Activated T-helper 9 cell treated with anti-CD3 and anti-CD28 coated beads, Interleukin-2, amount 50 U/mL, for 16 hours (primary cell): ENCODE measurements at places on chromosomes 12 and 14.

DNA sequence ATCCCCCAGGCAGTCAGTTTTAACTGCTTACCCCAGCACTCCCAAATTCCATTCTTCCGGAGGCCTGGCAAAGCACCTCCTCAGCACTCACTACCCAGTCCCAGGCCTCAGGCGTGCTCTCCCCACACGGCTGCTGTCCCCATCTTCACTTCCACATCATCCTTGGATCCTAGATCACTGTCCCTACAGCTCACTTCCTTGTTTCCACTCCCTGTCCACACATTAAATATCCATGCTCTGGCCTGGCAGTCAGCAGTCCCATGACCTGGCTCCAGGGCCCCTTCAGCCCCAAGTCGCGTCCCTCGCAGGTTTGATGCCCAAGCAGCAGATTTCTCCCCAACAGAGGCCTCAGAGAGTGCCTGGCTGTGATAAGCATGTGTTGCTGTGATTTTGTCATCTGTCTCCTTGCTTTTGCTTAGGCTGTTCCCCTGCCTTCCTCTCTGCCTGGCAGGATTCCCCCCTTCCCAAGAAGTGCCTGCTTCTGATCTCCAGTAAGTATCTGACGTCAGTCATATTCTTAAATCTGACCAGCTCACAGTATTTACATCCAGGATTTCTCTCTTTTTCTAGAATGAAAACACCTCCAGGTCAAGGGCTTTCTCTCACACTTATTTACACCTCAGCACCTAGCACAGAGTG lies 241.7 kb downstream of the ZFP36L1 start:
- no peak for DNase-seq

- DNase-seq = no peak
Measured at GRCh38 chr12:26642361-26642760, 190.6 kb downstream of the ITPR2 start.

- DNase-seq = no peak
Measured at GRCh38 chr12:54356951-54357356, 7.3 kb downstream of the GPR84 start.

GRCh38 chr12:98587084-98587483 lies 6.4 kb upstream of the SLC25A3 start:
- no peak for DNase-seq

DNA sequence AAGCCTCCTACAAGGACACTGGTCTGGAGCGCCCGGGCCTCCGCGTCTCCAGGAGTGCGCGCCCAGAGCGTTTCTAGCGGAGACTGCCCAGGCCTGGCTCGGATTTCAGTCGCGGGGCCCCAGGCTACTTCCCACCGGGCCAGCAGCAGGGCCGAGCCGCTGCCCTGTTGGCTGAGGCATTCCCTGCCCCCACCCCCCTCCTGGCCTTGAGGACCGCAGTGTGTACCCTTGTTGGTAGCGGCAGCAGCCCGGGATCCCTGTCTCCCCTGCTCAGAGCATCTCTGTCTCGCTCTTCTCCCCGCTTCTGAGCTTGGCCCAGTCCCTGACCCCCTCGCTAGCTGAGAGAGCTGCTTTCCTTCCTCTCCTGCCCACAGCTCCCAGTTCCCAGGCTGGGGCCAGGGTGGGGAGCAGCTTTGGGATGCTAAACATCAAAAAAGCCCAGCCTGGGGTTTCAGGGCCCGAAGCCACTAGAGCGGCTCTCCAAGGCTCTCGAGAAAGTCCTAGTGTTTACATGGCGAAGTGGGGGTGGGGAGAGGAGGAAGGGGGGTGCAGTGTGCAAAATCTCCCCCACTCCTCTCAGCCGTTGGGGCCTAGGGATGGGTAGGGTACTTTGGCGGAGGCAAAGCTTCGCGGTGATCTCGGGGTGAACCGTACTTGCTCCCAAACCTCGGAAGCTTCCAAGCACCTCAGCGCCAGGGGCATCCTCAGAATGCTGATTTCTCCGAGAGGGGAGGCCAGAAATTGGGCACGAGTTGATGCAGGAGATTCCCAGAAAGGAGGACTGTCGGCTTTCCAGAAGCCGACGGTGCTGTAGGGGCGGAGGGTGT lies 6.4 kb downstream of the NKX2-1 start:
- DNase-seq = no peak

DNA sequence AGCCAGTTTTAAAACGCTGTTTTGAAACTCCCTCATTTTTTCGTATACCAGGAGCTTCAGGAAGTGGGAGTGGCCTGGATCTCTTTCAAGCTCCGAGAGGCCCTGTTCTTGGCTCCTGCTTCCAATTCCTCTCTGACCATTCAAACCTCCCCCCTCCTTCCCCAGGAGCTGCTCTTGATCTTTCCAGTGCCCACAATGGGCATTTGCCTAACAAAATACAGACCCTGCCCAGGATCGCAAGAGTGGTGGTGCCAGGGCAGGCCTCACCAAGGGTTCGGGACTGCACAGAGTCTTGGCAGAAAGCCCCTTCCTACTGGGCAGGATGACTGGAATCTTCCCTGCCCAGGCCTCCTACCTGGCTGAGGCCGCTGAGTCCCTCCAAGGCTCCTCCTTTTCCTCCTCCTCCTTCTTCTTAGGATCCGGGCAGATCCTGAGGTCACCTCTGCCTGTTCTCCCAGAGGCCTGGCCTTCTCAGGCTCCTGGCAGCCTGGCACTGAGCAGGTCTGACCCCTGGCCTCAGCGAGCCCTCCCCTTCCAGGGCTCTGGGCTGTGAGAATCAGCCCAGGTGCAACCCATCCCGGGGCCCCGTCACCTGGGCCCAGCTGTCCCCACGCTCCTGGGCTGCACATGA lies 46.9 kb upstream of the NOS1 start:
- no peak for DNase-seq

DNA sequence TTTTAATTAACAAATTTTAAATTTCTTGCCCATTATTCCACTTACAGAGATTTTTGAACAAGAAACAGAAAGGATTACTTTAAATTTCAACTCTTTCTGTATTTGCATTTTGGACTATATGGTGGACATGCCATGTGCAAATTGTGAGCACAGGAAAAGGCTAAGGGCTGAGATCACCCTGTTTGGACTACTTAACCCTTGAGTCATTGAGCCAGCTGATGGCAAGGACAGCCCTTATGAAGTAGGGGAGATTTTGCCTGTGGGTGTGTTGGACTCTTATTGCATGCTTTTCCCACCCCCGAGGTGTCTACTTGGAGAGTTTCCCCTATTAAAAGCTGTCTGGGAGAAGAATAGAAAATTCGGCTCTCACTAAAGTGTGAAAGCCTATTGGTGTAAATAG lies 17.2 kb downstream of the DERA start:
- no peak for DNase-seq

DNA sequence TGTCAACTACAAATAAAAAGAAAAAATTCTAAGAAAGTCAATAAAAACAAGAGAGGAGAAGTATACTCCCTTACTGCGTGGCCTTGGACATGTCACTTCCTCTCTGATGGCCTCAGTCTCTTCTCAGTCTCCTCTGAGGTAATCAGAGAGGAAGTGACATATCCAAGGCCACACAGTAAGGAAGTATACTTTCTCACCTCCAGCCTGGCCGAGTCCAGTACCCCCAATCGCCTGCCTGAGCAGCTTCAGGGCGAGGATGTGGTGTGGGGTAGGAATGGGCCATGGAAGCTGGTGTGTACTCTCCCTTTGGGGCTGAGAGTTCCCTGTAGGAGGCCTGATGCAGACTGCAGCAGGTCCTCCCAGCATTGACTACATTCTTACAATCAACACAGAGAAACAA lies 15.8 kb downstream of the VDR start:
- no peak for DNase-seq

DNA sequence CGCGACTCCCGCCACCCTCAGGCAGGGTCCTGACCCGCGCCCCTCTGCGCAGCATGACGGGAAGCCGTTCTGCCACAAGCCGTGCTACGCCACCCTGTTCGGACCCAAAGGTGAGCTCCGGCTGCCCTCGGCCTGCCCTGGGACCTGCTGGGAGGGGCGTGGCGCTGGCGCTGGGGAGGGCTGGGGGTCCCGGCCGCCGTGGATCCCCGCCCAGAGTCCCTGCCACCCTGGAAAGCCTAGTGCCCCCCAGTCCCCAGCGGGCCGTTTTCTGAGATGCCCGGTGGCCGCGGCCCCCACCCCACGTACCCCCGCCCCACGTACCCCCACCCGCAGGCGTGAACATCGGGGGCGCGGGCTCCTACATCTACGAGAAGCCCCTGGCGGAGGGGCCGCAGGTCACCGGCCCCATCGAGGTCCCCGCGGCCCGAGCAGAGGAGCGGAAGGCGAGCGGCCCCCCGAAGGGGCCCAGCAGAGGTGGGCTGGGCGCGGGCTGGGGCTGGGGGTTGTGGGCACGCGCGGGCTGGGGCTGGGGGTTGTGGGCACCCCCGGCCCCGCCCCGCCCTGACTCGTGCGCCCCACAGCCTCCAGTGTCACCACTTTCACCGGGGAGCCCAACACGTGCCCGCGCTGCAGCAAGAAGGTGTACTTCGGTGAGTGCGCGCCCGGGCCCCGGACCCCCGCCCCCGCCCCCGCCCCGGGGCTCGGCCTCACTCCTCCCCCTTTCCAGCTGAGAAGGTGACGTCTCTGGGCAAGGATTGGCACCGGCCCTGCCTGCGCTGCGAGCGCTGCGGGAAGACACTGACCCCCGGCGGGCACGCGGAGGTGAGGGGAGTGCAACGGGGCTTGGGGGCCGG lies 4.0 kb downstream of the CRIP2 start:
- DNase-seq = no peak

GRCh38 chr12:119153477-119154434 lies 25.0 kb upstream of the HSPB8 start:
- DNase-seq = no peak

DNA sequence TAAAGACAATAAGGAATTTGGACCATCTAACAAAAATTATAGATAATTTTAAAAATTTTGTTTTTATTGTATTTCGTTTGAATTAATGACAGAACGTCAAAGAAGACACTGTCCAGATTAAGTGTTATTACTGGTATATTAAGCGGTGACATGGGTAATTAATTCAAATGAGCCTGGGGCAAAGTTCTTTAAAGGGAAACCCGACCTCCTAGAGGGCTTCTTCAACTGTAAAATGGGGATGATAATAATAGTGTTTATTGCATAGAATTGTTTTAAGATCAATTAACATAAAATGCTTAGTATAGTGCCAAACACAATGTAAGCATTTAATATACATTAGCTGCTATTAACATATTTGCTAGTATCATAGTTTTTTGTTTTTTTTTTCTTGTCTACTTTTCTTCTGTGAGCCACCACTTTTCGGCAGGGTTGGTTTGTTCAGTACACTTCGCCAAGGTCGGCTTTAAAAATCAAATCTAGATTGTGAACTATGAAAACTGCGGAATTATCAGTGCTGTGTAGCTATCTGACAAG lies 514 bp upstream of the LARP4 start:
- DNase-seq = no peak

DNA sequence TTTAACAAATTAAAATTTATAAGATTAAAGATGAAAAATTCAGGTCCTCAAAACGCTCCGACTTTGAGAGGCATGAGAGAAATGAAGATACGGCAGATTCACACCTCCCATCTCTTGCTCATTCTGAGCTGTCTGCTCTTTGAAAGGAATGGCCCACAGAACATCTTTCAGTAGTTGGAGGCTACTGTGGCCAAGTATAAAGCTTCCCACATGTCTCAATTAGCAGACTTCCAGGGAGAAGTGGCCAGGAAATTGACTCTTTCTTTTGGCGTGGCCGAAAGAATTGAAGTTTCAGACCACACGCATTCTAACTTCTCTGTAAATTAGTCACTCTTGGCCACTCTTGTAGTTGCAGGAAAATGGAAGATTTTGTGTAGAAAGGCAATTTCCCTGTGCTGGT lies 129.2 kb downstream of the DIP2B start:
- no peak for DNase-seq

DNA sequence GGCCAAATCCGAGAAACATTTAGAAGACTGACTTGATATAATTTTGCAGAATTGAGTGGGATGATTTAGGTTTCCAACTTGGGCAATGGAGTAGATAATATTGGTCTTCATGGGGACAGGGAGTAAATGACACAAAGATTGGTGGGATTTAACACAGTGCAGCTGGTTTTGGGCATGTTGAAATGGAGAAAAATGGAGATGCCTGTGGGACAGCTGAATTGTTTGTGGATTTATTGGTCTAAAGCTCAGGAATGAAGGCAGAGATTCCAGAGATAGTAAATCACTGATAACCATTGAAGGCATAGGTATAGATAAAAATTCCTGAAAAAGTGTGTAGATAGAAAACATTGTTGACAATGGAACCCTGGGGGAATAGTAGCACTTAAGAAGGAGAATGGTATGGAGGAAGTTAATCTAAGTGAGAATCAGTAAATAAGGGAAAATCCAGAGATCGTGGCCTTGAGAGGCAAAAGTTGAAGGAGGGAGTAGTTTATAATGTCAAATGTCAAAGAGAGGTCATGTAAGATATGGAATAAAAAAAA lies 120.9 kb upstream of the ATP2B1 start:
- no peak for DNase-seq

- no peak for DNase-seq
Measured at GRCh38 chr12:121580959-121581685, at the start of gene KDM2B. Gene KDM2B (minus strand): TSS chr12:121581023. CDS start chr12:121580911, 112 bp downstream.

GRCh38 chr14:97301931-97302559 lies 504.9 kb downstream of the VRK1 start:
- no peak for DNase-seq

- DNase-seq = no peak
Measured at GRCh38 chr12:52245962-52246569, 13.0 kb downstream of the KRT7 start.

- DNase-seq = no peak
Measured at GRCh38 chr12:121107681-121108080, 25.0 kb upstream of the P2RX7 start.

DNA sequence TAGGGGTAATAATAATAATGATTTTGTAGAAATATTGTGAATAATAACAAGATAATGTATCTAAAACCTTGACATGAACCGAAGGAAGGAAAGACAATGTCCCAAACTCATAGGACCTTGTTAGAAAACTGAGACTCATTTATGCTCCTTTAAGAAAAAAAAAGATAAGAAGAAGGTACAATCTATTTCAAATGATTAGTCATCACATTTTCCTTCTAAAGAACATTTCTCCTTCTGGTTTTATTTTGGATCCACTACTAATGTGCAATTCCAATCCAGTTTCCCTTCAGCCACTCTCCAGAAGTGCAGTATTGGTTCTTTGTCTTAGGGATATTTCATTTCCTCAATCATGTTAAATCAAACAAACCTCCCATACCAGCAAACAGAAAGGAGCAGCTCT lies 526.7 kb downstream of the FUT8 start:
- DNase-seq = no peak

GRCh38 chr12:62599854-62600437 lies 133.3 kb downstream of the MON2 start:
- no peak for DNase-seq

- DNase-seq = no peak
Measured at GRCh38 chr14:58836303-58836974, 198.7 kb downstream of the DACT1 start.
